NCI-H774 (cell line): ENCODE measurements at places on chromosomes 3 and 15.

DNA sequence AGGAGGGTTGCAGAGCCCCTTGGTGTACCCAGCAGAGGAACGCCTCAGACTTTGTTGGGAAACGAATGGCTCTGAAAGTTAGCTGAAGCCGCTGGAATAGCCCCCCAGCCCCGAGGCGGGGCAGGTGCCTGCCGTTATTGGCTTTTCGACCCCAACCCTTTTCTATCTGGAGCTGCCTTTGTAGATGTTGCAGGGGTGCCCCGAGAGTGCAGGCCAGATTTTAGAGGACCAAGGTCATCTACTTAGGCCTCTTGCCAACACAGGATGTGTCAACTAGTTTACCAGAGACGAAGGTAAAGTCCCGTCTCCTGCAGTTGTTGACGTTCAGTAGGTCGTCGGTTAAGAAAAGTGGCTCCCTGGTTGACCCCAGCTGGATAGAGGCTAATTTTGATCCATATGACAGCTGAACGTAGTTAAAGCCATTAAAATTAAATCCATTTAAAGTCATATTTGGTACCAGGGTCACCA lies 579 bp upstream of the UBE3A start:
- no peak for DNase-seq

GRCh38 chr15:73709686-73710085 lies 25.5 kb downstream of the CD276 start:
- no peak for DNase-seq

GRCh38 chr3:128714887-128715491 lies 11.0 kb upstream of the RAB7A start:
- no peak for DNase-seq

DNA sequence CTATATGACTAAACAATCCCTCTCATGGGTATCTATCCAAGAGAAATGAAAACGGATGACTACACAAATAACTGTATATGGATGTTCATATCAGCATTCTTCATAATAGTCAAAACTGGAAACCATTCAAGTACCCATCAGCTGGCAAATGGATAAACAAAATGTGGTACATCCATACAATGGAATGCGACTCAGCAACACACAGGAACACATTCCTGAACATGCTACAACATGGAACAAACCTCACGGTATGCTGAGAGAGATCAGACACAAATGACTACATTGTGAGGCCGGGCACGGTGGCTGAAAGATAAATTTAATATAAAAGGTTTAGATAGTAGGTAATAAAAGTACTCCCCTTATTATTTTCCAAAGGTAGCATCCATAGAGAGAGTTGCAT lies 42.6 kb downstream of the CCR4 start:
- no peak for DNase-seq

- DNase-seq, result no peak
Measured at GRCh38 chr3:188296761-188297612, 143.0 kb downstream of the LPP start.

DNA sequence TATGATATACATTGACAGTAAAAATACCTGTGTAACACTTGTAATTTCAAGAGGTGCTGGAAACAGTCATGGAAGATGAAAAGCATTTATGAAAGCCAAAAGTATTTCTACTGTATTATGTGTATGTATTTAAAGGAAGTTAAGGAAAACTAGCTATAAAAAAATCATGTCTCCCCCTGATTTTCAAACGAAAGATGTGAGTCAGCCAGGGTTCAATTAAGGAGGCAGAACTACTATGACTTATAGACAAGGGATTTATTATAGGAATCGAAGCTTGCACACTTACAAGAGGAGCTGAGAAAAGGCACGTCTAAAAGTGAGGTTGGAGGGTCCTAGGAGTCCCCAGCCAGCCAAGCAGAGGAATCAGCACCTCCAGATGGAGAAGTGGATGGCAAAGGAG lies 119.4 kb downstream of the SUCLG2 start:
- DNase-seq, result no peak

GRCh38 chr3:44419923-44420650 lies 57.4 kb downstream of the ZNF445 start:
- DNase-seq, result no peak

DNA sequence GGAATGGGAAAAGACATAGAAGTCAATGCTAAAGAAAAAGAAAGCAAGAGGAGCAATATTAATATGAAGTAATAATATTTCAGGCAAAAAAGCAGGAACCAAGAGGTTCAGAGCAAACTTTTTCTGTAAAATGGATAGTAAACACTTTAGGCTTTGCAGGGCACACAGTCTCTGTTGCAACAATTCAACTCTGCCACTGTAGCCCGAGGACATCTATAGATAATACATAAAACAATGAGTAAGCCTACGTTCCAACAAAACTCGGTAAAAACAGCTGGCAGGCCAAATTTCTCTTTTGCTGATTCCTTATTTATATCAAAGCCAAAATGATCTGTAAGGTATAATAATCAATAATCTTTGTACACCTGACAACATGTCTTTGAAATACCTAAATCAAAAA lies 56.8 kb downstream of the SMAD6 start:
- DNase-seq, result no peak

DNA sequence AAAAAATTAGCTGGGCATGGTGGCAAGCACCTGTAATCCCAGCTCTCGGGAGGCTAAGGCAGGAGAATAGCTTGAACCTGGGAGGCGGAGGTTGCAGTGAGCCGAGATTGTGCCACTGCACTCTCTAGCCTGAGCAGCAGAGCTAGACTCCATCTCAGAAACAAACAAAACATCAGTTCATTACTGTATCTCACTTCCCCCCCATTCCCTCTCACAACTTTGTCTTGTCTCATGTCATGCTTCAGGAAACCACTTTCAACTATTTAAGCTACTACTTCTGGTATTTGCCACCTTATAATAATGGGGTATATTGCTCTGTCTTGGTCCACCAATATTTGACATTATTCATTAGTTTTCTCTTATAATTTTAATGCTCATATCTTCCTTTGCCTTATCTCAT lies 26.2 kb downstream of the PIK3CA start:
- DNase-seq, result no peak
